ENCODE measurements at places on chromosomes 1 and 21.

DNA sequence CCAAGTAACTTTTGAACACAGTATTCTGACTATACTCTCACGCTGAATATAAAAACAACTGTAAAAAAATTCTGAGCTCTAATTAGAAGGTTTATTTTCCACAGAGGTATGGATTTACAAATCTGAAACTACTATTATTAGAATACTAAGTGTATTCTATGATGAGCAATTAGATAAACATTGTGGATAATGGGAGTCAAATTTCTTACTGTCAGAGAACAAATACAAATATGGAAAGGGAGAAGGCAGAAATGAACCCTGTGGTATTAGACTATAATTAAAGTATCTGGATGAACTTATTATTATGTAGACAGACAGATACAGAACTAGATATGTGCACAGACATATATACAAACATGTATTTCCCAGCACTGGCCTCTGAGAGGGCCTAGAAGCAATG lies 22.6 kb downstream of the ALDH9A1 start:
- DNase-seq, result no peak

- DNase-seq, result no peak
These were observed 13.4 kb upstream of the HMCN1 start for GRCh38 chr1:185720633-185721272.

GRCh38 chr1:161073474-161074121 lies 3.9 kb upstream of the ARHGAP30 start:
- DNase-seq, result no peak

DNA sequence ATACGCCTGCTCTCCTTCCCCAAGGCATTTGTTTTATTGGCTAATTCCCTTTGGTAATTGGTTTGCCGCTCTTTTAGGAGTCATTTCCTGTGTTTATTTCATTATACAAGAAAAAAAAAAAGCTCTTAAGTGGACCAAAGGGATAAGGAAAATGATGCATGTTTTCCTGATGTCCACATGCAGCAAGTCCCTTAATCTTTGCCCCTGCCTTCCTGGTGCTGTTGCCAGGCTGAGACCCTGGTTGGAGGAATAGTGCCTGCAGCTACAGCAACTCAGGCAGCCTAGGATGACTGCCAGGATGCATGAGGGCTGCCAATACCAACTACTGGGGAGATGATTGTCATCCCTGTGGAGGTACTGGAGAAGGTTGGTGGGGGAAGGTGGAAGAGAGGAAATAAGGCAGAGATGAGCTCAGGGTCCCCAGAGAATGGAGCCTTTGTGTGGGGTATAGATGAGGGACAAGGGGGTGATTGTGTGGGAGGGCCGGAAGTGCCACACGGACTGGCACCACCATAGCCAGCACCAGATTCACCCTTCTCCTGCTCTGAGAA lies 6.1 kb upstream of the GATAD2B start:
- no peak for DNase-seq
